Cardiac muscle cell (in vitro differentiated cells and primary cell): ENCODE measurements at places on chromosomes 1 and 21.
A peak's percentile ranks its signal among the peaks of the same experiment; 100 is the strongest.

GRCh38 chr1:98410082-98410481 lies 251.4 kb upstream of the SNX7 start:
- H3K36me3 ChIP-seq: no peaks in the 10 kb centered on the region
- no peak overlapping the region for H3K4me3 ChIP-seq
- no peak for DNase-seq
- H3K4me1 ChIP-seq: no peaks in the 10 kb centered on the region
- no peaks in the 10 kb centered on the region for H3K27me3 ChIP-seq

- H3K36me3 ChIP-seq: no peaks in the 10 kb centered on the region
- no peaks in the 10 kb centered on the region for H3K27me3 ChIP-seq
- peak; percentile 23 for DNase-seq
These were observed 5.0 kb downstream of the PRELP start for GRCh38 chr1:203480525-203481084.

- H3K27ac ChIP-seq: no peak overlapping the region
- no peak for DNase-seq
- H3K27me3 ChIP-seq: no peaks in the 10 kb centered on the region
- no peak overlapping the region for H3K4me3 ChIP-seq
- H3K4me1 ChIP-seq: peaks cover 7% of the 10 kb centered on the region
These were observed 613.5 kb downstream of the LMO4 start for GRCh38 chr1:87942165-87942564.

DNA sequence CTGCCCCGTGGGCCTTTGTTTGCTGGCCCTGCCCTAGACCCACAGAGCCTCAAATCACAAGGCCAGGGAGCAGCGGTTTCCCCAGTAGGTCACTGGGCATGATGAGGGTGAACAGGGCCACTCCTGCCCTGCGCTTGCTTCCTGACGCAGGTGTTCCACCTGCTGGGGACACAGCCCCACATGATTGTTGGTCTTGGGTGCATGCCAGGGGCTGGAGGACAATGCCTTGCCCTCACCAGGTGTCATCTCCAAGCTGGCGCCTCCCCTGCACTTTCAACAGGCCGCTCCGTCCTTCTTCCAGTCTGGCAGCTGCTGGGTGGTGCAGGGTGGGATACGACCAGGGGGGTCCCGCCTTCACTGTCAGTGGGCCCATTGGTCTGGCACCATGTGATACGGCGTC lies 24.3 kb downstream of the IL10RB start:
- H3K27ac ChIP-seq: no peak overlapping the region
- H3K27me3 ChIP-seq: no peaks in the 10 kb centered on the region
- H3K4me1 ChIP-seq: no peaks in the 10 kb centered on the region
- no peak for DNase-seq

GRCh38 chr1:43482215-43482614 lies 28.5 kb upstream of the HYI start:
- no peaks in the 10 kb centered on the region for H3K4me1 ChIP-seq
- no peak overlapping the region for H3K27ac ChIP-seq
- no peaks in the 10 kb centered on the region for H3K36me3 ChIP-seq
- H3K27me3 ChIP-seq: no peaks in the 10 kb centered on the region
- H3K4me3 ChIP-seq: no peak overlapping the region

DNA sequence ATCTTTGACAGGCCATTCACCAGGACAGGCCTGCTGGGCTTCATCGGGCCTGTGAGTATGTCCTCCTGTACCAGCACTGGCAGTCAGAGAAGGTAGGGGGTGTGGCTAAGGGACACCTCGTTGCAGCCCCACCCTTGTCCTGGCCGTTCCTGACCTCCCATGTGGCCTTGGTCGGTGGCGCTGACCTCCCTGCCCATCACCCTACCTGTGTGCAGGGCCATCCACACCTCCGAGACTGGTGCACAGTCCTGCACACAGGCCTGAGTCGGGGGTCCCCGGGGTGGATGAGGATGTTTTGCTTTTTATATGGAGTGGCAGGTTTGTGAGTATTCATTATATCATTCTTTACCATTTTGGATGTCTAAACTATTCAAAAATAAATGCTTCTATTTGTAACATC lies 59.0 kb downstream of the S100B start:
- H3K27ac ChIP-seq: no peak overlapping the region
- peaks cover 48% of the 10 kb centered on the region for H3K36me3 ChIP-seq

DNA sequence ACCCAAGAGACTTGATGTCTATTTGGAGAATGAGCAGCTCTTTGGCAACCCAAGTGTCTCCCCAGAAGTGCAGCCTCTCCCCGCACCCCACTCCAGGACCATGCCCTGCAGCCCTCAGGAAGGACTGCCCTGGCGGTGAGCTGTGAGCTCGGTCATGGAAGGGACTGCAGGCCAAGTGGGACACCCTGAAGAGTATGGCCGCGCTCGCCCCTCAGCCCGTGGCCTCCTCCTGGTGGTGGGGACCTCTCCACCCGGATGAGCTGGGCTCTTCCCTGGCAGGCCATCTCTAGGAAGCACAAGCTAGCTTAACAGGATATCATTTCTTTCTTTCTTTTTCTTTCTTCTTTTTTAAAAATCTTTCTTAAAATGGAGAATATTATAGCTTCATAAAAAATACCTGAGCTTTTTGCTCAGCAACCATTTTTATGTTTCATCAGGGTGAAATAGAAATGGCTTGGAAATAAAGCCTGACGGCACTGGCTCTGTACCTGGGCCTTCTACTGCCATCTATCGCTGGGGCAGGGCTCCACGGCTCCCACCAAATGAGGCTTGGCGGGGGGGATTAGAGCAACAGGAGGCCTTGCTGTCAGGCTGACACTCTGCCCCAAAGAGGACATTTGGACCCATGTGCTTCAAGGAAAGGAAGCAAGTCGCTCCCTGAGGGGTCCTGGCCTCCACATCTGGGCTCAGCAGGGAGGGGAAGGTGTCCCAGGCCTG lies 296.2 kb upstream of the VAMP3 start:
- H3K36me3 ChIP-seq: no peaks in the 10 kb centered on the region
- no peak overlapping the region for H3K4me3 ChIP-seq
- H3K27me3 ChIP-seq: no peaks in the 10 kb centered on the region
- H3K27ac ChIP-seq: no peak overlapping the region
- DNase-seq: no peak

GRCh38 chr1:10898921-10899320 lies 102.5 kb upstream of the CASZ1 start:
- no peak overlapping the region for H3K4me3 ChIP-seq
- peaks cover 21% of the 10 kb centered on the region for H3K4me1 ChIP-seq
- no peak for DNase-seq
- H3K27ac ChIP-seq: no peak overlapping the region

DNA sequence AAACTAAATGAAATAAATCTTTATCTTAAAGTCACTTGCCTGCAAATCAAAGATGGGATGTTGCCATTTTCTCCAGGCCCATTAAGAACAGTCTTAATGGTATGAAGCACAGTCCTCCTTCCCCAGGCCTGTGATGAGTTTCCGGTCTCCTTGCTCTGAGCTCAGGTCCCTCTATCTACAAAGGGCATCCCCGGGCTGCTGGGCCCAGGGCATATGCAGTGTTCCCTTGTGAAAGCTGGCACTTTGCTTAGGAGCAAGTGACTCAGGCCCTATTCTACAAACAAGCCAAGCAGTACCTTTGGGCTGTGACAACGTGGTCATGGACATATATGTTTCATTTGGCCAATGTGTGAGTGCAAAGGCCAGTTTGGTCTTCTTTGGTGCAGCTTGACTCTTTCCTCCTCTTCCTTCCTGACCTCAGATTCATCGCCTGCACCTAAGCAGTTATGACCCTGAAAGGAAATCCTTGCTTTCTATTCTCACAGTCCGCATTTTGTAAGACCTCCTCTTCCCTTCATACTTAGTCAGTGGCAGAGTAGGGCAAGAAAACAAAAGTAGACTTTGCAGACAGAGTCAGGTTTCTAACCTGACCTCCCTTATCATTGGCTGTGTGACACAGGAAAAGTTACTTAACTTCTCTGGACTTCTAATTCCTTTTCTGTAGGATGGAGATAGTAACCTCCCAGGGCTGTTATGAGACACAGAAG lies 109.5 kb downstream of the ERG start:
- no peak overlapping the region for H3K27ac ChIP-seq
- no peak for DNase-seq
- no peaks in the 10 kb centered on the region for H3K4me1 ChIP-seq
- H3K36me3 ChIP-seq: no peaks in the 10 kb centered on the region

GRCh38 chr1:232872284-232872683 lies 67.1 kb downstream of the MAP10 start:
- H3K27ac ChIP-seq: no peak overlapping the region
- H3K36me3 ChIP-seq: no peaks in the 10 kb centered on the region
- H3K27me3 ChIP-seq: no peaks in the 10 kb centered on the region
- no peak for DNase-seq
- H3K4me1 ChIP-seq: peaks cover 10% of the 10 kb centered on the region

DNA sequence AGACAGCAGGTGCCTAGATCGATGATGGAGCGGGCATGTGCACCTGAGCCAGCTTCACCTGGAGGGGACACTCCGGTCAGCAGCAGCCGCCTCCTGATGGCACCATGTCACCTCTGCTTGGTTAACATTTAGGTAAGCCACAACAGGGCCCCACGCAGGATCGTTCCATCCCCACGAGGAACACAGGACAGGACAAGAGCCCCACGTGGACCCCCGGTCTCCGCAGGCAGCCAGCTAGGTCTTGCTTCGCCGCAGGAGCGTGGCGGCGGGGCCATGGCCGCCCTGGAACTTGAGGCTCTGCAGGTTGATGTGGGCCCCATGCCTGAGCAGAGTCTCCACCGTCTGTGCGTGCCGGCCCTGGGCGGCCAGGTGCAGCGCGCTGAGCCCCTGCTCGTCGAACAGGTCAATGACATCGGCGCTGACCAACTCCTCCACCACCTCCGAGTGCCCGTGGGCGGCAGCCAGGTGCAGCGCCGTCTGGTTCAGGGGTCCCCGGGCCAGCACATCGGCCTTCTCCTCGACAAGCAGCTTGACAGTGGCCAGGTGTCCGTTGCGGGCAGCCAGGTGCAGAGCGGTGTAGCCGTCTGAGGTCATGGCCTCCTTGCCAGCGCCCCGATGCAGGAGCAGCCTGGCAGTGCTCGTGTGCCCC lies 26.1 kb downstream of the RIPK4 start:
- H3K27me3 ChIP-seq: no peaks in the 10 kb centered on the region
- peaks cover 9% of the 10 kb centered on the region for H3K4me1 ChIP-seq

DNA sequence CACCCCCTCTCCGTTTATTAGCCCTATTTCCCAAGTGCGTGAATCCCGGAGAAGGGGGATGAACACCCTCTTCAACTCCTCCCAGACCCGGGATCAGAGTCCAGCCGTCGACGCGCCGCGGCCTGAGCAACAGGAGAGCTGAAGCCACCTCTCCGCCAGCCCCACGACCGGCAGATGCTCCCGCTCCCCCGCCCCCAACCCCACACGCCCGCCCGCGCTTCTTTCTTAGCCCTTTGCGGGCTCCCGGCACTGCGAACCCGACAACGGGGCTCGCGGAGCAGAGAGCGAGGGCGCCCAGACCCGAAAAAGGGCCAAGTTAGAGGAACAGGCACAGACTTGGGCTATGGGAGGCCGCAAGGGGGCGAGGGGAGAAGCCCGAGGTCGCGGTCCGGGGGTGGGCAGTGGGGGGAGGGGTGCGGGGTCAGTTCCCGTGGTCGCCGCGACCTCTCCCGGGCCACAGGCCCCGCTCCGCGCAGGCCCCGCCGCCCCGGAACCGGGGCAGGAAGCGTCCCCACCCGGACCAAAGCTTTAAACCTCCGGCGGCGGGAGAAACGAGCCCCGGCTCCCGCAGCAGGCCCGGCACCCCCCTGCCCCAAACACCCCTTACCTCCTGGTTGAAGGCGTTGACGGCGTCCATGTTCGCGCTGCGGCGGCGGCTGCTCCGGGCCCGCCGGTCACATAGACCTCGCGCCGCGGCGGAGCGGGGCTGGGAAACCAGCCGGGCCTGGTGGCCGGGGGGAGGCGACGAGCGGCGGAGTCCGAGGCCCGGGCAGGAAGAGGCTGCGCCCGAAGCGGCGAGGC lies 662 bp downstream of the SCAF4 start:
- H3K27ac ChIP-seq: peak overlapping the region; percentile 95
- H3K4me3 ChIP-seq: peak overlapping the region; percentile 80
- H3K36me3 ChIP-seq: no peaks in the 10 kb centered on the region

GRCh38 chr1:224427346-224427745 lies 7.3 kb downstream of the WDR26 start:
- H3K27ac ChIP-seq: no peak overlapping the region
- H3K36me3 ChIP-seq: peaks cover 72% of the 10 kb centered on the region
- peak; percentile 56 for DNase-seq
- peaks cover 20% of the 10 kb centered on the region for H3K4me1 ChIP-seq
- no peak overlapping the region for H3K4me3 ChIP-seq
- no peaks in the 10 kb centered on the region for H3K27me3 ChIP-seq

- H3K36me3 ChIP-seq: no peaks in the 10 kb centered on the region
- no peak overlapping the region for H3K4me3 ChIP-seq
- H3K27ac ChIP-seq: no peak overlapping the region
- no peaks in the 10 kb centered on the region for H3K27me3 ChIP-seq
- DNase-seq: no peak
- H3K4me1 ChIP-seq: peaks cover 25% of the 10 kb centered on the region
These were observed 3.9 kb downstream of the LAMB3 start for GRCh38 chr1:209648346-209648745.

GRCh38 chr1:180571060-180571831 lies 12.5 kb downstream of the OVAAL start:
- no peaks in the 10 kb centered on the region for H3K27me3 ChIP-seq
- no peak overlapping the region for H3K27ac ChIP-seq
- H3K36me3 ChIP-seq: no peaks in the 10 kb centered on the region
- DNase-seq: no peak
- H3K4me3 ChIP-seq: no peak overlapping the region

DNA sequence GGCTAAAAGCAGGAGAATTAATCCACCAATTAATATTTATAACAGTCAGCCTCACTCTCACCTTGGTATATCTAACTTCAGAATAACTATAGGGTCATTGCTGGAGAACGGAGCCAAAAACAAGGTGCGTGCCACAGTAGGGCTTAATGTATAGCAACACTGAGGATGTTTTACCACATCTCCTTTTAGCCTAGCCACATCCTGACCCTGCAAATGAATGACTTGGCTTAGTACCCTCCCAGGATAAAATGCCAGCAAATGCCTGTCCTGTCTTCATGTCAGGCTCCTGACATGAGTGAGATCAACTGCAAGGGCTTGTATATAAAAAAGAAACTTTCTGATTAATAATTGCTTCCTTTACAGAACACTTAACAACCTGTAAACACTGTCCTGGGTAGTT lies 2.7 kb upstream of the CDC42BPA start:
- H3K27me3 ChIP-seq: no peaks in the 10 kb centered on the region
- no peak for DNase-seq
- H3K36me3 ChIP-seq: no peaks in the 10 kb centered on the region
- H3K4me1 ChIP-seq: no peaks in the 10 kb centered on the region
- H3K27ac ChIP-seq: no peak overlapping the region
- H3K4me3 ChIP-seq: no peak overlapping the region

GRCh38 chr1:232965124-232965911 lies 14.9 kb downstream of the NTPCR start:
- peaks cover 6% of the 10 kb centered on the region for H3K36me3 ChIP-seq
- DNase-seq: no peak
- H3K4me3 ChIP-seq: no peak overlapping the region
- H3K27me3 ChIP-seq: no peaks in the 10 kb centered on the region
- peaks cover 9% of the 10 kb centered on the region for H3K4me1 ChIP-seq
- H3K27ac ChIP-seq: no peak overlapping the region

- DNase-seq: peak; percentile 56
- no peaks in the 10 kb centered on the region for H3K36me3 ChIP-seq
- H3K4me1 ChIP-seq: no peaks in the 10 kb centered on the region
- H3K27ac ChIP-seq: no peak overlapping the region
These were observed 131.9 kb upstream of the C1orf105 start for GRCh38 chr1:172288581-172288980.

GRCh38 chr1:171715813-171716251 lies 26.0 kb downstream of the VAMP4 start:
- no peaks in the 10 kb centered on the region for H3K27me3 ChIP-seq
- no peaks in the 10 kb centered on the region for H3K4me1 ChIP-seq
- no peak overlapping the region for H3K27ac ChIP-seq
- peak; percentile 43 for DNase-seq
- H3K36me3 ChIP-seq: no peaks in the 10 kb centered on the region
